ENCODE measurements at places on chromosomes 7 and 10.

- no peak for DNase-seq
Observed at GRCh38 chr10:106866244-106866845, 298.2 kb downstream of the SORCS1 start.

GRCh38 chr7:137916564-137916963 lies 69.8 kb upstream of the DGKI start:
- no peak for DNase-seq

DNA sequence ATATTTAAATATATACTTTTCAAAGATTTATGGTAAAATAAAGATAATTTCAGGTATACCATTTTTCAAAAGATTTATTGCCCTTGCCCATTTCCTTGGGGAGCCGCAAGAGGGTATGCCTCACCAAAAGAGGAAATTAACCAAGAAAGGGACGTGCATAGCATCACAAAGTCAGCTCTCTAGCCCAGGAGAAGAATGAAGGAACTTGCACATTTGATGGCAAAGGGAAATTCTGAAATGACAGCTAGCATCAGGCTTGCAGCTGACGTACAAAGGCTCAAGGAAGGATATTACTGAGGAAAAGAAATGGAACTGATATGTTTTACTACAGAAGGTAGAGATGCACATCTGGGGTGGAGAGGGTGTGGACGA lies 93.6 kb upstream of the RSU1 start:
- DNase-seq, result no peak

- no peak for DNase-seq
Observed at GRCh38 chr7:494259-494687, 25.4 kb downstream of the PDGFA start.

DNA sequence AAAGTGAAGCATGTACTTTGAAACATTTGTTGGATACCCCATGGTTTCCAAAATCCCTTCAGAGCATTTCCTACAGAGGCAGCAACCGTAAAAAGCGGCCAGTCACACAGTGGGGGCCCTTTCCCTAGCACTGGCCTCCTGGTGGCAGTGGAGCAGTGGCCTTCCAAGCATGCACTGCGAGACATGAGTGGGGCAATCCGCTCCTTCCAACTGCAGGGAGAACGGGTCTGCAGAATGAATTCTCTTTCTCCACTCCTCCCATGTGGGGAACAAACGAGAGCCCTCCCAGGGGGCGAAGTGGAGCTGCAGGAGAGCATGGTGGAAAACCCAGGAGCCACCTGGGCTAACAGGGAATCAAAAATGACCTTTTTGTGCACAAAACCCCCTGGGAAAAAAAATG lies 542.9 kb upstream of the GALNT17 start:
- no peak for DNase-seq

DNA sequence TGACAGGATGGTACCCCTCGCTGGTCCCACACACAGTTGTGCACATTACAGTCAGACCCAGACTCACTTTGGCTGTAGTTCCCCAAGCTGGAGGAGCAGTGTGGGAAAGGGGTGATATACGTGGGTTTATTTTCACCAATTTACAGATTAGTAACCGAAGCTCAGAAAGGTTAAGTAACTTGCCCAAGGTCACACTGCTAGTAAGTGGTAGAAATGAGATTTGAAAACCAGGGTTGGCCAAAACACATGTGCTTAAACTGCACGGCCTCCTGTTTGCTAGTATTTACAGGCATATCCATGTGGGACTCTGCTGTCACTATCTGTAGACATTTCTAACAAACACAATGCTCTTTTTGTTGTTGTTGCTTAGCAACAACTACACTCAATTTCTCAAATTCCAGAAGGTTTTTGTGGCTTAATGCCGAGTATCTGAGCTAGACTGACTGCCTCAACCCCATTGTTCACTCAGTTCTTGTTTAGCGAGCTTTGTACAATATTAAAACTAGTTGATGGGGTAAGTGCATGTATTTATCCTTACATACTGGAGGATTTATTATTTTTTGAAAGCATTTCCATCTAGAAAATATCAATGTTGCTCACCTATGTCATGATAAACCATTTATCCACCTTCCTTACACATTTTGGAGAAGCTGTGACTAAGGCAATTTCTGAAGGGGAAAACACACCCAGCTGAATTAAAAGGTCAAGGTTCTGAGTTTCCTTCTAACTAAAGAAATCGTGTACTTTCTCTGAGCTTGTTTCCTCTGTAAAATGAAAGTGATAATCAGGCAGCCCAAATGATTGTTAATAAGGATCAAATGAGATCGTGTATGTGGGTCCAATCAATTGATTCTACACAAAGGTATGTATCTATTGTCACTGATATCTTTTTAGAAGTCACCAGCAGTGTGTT lies 5.3 kb upstream of the TMEM139 start:
- no peak for DNase-seq

GRCh38 chr7:119335405-119335804 lies 937.6 kb upstream of the KCND2 start:
- no peak for DNase-seq

DNA sequence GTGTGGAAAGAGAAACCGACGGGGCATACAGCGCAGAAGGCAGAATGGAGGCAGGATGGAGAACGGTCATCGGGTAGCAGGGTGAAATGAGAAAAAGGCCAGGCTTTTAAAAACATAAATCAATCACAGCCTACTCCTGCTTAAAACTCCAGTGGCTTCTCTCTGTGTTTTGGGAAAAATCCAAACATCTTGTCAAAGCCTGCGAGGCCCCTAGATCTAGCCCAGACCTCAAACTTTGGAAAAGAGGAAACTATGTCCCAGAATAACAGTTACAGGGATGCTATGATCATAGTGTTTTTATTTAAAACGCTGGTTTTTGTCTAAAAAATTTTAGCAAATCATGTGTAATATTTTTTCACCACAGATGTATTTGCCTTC lies 41.1 kb downstream of the PPP1R3C start:
- no peak for DNase-seq
